ENCODE measurements at places on chromosomes 12 and 14. TPM values are rescaled to one million over a fixed set of nuclear protein-coding genes. Genes with fewer than 3 reads are reported as not detected.

Gene KIF26A
- 16.8 TPM for total RNA-seq

DNA sequence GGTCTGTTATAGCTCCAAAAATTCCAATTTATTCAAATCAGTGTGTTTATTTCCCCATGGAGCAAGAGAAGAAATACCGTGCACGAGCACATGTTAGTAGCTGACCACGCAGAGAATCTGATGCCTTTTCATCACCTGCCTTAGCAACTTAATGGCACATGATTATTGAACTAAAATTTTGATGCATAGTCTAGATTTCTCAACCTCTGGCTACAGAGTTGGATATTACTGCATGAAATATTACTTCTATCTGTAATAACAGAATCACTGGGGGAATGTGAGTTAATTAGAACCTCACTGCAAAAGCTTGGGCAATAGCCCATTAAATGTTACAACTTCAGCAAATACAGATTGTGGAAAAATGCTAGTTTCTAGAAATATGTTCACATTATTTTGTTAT, 335.8 kb downstream of the FLRT2 start:
- no peak overlapping the region for H3K27ac ChIP-seq
- no peak for DNase-seq
- no peak overlapping the region for H3K4me3 ChIP-seq
- no peaks in the 10 kb centered on the region for H3K36me3 ChIP-seq
- H3K27me3 ChIP-seq, result no peaks in the 10 kb centered on the region

GRCh38 chr12:67386869-67387565, 117.9 kb downstream of the CAND1 start:
- H3K27ac ChIP-seq, result no peak overlapping the region
- H3K27me3 ChIP-seq, result no peaks in the 10 kb centered on the region
- H3K36me3 ChIP-seq, result no peaks in the 10 kb centered on the region
- H3K4me3 ChIP-seq, result no peak overlapping the region
- DNase-seq, result no peak

GRCh38 chr12:110224379-110225304, 56.4 kb upstream of the ATP2A2 start:
- no peaks in the 10 kb centered on the region for H3K36me3 ChIP-seq
- no peak overlapping the region for H3K4me3 ChIP-seq
- DNase-seq, result peak; percentile 56
- H3K27ac ChIP-seq, result peak overlapping the region; percentile 68
- H3K4me1 ChIP-seq, result peaks cover 7% of the 10 kb centered on the region

DNA sequence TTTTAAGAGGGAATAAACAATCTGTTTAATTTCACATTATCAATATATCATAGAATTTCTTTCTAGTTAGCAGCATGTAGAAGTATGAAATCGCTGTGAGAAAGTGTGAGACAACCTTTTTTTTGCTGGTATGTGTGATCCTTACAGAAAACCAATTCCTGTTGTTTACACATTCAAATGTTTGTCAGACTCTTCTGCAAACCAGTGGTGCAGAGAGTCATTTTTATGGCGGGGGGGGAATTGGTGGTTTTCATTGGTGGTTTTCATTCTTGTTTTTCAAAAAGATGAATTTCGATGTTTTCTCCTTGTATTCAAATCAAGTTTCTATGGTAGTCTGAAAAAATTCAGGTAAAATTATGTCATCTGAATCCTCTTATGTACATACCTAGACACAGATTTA, 57.8 kb downstream of the SLC25A21 start:
- H3K4me1 ChIP-seq, result peaks cover 1% of the 10 kb centered on the region
- H3K27ac ChIP-seq, result no peak overlapping the region
- no peaks in the 10 kb centered on the region for H3K36me3 ChIP-seq
- H3K27me3 ChIP-seq, result no peaks in the 10 kb centered on the region

DNA sequence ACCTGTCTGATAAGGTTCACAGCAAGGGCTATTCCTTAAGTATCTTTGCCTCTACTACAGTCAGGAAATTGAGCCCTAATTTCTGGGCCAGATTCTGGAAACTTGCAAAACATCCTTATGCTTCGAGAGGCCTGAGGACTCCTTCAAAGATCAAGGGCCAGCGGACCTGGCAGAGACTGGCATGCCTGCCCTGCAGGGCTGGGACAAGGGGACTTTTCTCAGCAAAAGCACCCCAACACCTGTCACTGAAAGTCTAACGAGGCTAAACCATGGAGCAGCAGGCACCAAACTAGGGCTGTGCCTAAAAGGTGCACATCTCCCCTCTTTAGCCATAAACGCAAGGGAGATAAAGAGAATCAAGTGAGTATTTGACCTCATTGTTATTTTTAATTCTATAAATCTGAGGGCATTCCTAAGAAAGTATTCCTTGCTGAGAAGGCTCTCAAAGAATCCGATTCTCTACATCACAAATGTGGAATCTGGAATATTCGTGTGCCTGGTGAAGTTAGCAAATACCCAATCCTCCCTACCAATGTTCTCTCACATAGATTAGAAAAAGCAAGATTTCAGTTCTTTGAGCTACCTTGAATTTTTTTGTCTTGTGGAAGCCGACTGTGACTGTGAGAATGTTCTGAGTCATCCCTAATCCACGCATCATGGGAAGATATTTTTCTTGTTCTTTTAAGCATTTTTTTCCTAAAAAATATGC, 328.2 kb upstream of the NOVA1 start:
- no peak for DNase-seq
- no peak overlapping the region for H3K27ac ChIP-seq
- no peaks in the 10 kb centered on the region for H3K27me3 ChIP-seq

DNA sequence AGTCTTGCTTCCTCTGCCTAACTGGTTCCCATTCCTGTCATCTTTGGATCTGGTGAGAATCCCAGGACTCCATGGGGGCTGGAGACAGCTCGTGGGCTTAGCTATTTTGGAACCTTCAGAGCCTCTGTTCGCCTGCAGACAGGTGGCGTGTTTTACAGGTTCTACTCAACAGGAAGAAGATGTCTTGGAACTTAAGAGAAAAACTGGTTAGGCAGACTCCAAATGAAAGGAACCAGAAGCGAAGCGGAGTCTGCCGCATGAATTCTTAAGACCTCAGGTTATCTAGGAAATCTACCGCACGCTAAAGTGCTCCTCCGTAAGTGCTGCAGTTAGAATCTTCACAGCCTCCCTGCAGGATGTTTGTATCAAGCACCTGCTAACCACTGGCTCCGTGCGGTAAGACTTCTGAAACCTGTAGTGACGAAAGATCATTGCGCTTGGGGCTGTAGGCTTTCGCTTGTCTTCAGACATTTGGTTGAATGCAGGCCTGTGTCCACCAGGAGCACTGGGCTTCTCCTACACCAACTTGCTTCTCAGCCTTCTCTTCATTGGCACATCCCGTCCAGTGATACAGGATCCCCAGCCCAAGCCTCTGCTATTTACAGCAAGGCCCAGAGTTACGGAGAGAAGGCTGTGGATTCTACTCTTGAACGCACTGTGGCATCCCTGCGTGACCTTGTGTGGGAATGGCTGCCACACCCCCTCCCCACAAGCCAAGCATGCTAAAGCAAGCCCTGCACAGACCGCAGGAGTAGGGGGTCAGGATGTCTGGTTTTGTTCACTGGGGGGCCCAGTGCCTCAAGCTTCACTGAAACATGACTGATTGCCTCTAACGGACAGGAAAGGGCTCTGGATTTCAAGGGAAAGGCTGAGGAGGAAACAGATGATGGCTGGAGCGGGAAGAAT, 35.0 kb downstream of the ACADS start:
- no peaks in the 10 kb centered on the region for H3K27me3 ChIP-seq
- H3K36me3 ChIP-seq, result no peaks in the 10 kb centered on the region
- no peak overlapping the region for H3K4me3 ChIP-seq
- no peak overlapping the region for H3K27ac ChIP-seq
- peaks cover 2% of the 10 kb centered on the region for H3K4me1 ChIP-seq

DNA sequence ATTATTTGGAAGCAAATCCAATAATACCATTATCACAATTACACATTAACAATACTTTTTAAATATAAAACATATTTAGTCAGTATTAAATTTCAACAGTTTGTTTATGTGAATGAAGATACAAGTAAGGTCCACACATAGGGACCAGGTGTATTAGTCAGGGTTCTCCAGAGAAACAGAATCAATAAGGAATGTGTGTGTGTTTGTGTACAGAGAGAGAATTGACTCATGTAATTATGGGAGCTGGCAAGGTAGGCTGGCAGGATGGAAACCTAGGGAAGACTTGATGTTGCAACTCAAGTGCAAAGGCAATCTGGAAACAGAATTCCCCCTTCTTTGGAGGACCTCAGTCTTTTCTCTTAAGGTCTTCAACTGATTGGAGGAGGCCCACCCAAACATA, 123.2 kb upstream of the OTX2 start:
- H3K4me1 ChIP-seq, result no peaks in the 10 kb centered on the region
- H3K4me3 ChIP-seq, result no peak overlapping the region
- H3K36me3 ChIP-seq, result no peaks in the 10 kb centered on the region
- no peak for DNase-seq

GRCh38 chr12:42525444-42525843, 64.1 kb downstream of the PRICKLE1 start:
- H3K4me3 ChIP-seq, result no peak overlapping the region
- no peak overlapping the region for H3K27ac ChIP-seq
- no peaks in the 10 kb centered on the region for H3K4me1 ChIP-seq
- no peaks in the 10 kb centered on the region for H3K36me3 ChIP-seq
- no peaks in the 10 kb centered on the region for H3K27me3 ChIP-seq
- no peak for DNase-seq

DNA sequence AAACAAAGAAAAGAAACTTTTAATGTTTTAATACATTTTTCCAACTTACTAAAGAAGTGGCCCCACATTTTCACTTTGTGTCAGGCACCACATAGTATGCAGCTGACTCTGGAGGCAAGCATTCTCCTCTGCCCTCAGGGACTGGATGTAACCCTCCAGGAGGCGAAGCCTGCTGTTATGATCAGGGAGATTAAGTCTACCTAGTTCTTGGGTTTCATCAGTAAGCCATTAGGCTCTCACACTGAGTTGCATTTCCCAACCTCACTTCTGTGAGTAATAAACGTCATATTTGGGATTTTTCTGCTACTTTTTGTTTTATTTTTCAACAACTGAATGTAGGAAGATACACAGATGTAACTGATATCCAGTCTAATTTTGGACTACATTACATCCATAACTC, 101.2 kb upstream of the LRFN5 start:
- no peak overlapping the region for H3K4me3 ChIP-seq
- H3K36me3 ChIP-seq, result no peaks in the 10 kb centered on the region
- no peaks in the 10 kb centered on the region for H3K27me3 ChIP-seq
- no peak overlapping the region for H3K27ac ChIP-seq
- DNase-seq, result no peak

GRCh38 chr12:5437182-5437583, 5.3 kb downstream of the NTF3 start:
- DNase-seq, result no peak
- H3K4me1 ChIP-seq, result peaks cover 20% of the 10 kb centered on the region
- no peaks in the 10 kb centered on the region for H3K27me3 ChIP-seq
- no peaks in the 10 kb centered on the region for H3K36me3 ChIP-seq
- H3K4me3 ChIP-seq, result no peak overlapping the region

DNA sequence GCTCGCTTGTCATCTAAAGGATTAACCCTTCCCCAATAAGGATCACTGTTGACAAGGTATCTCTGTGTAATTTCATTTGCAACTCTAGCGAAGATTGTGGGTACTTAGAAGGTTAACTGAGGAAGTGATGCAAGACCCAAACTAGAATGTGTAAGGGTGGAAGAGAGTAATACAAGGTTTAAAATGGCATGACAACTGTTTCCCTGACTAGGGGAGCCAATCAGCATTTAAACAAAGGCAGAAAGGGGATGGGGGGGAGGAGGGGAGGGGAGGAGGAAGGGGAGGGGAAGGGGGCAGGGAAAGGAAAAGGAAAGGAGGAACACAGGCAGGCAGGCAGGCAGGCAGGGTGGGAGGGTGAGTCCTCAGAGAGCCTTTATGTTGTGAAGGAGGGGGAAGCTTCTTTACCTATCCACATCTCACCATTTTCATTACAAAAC, 31.1 kb downstream of the NRDE2 start:
- no peaks in the 10 kb centered on the region for H3K36me3 ChIP-seq
- H3K4me1 ChIP-seq, result peaks cover 7% of the 10 kb centered on the region
- no peak overlapping the region for H3K27ac ChIP-seq
- no peak overlapping the region for H3K4me3 ChIP-seq

DNA sequence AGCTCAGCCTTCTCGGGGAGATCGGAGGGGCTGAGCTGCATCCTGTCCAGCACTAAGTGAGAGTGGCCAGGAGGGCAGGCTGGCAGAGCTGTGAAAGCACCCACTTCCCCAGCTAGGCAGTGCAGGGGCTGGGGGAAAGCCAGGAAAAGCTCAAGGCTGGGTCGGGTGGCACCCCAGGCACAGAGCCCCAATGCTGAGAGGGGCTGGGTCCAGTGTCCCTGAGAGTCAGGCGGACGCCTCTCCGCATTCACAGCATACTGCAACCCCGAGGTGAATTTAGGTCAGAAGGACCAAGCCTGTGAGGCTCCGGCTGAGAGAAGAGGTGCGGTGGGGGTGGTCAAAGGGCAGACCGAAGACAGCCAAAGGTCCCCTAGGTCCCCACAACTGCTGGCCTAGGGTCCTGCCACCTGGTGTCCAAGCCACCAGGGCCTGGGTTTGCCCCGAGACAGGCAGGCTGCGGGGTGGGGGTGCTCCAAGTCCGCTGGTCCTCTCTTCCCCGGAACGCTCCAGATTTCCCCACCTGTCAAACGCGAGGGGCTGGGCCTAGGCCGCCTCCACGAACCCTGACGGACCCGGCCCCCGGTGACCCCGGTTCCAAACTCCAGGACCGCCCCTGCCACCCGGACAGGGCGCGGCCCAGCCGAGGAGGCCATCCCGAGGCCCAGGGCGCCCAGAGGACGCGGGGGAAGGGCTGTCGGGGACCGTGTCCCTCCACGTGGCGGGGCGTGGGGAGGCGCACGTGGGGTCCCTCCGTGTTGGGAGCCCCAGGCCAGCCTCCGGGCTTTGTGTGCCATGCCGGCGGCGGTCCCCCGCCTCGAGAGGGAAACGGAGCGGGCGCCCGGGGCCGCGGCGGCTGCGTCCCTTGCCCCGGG, 527 bp downstream of the CAMKK2 start:
- H3K27me3 ChIP-seq, result no peaks in the 10 kb centered on the region
- peak overlapping the region; percentile 90 for H3K27ac ChIP-seq
- H3K4me3 ChIP-seq, result peak overlapping the region; percentile 85
- DNase-seq, result no peak
- peaks cover 8% of the 10 kb centered on the region for H3K4me1 ChIP-seq

Data from ovary (tissue), 10 donors.